Inflammatory macrophage treated with lipopolysaccharide for 1 hour (primary cell): ENCODE measurements at places on chromosomes 11 and 22.

DNA sequence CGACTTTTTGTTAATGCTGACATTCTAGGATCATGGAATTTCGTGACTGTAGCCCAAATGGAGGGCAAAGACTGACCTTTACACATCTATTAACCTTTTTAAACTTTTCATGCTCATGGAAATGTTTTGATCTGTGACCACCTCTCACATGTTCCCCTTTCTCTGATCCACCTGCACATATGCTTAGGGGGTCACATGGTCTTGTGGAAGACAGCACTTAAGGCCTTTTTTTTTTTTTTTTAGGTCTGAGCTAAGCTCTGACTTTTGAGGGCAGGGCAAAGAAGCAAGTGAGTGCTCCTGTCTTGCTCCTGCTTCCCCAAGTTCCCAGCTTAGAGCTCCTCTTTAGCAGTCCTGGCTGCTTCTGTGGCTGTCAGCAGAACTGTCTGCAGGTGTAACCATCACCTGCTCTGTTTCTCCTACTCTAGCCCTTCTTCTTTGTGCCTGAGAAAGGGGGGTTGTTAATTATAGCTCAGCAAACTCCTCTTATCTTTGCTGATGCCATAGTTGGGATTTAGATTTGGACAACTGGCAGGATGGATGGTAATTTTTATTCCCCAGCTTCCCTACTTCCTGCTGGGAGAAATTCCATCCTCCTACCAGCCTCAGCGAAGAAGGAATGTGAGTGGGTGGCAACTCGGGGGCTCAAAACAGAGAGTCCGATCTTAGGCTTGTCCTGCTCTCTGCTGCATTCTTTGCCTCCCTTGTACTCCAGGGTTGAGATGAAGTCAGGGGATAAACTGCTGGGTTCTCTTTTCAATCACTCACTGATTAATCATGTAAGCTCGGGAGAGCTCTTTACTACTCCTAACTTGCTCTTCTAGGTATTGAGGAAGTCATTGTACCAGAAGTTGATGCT is 64.4 kb downstream of the GRAMD1B start:
- no peak for DNase-seq

GRCh38 chr11:2534957-2535672 is 90.3 kb downstream of the KCNQ1 start:
- DNase-seq, result no peak

DNA sequence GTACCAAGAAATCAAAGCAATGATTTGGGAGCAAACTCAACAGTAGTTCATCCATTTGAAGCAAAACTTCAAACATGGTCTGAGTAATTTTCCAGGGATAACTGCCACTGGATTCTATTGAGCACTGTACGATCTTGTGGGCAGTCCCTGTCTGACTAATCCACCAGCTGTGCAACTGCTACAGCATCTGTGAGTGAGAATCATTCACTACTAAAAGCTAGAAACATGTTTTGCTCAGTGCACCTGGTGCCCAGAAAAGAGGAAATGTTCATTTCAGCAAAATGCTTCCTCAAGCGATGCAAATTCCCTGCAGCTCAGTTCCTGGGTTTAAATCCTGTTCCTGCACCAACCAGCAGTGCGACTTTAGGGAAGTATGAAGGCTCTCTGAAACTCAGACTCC is 1077.9 kb downstream of the DLG2 start:
- no peak for DNase-seq

- DNase-seq, result no peak
Observed at GRCh38 chr11:16780698-16781550, 42.5 kb downstream of the C11orf58 start.

DNA sequence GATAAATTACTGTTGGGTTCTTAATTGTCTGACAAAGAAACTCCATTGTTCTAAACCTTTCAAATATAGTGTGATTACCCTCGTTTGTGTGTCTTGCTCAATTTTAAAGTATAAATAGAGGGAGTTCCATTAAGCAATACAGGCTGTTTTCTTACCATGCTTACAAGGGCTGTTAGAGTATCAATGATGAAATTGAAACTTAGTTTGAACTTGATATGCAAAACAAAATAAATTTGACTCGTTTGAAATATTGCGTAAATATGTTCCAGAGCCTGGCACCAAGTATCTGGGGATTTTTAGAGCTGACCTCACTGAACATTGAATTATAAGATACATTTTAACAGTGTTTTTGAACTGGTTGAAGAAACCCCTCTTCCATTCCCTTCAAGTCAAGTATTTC is 31.7 kb downstream of the TEAD1 start:
- no peak for DNase-seq

DNA sequence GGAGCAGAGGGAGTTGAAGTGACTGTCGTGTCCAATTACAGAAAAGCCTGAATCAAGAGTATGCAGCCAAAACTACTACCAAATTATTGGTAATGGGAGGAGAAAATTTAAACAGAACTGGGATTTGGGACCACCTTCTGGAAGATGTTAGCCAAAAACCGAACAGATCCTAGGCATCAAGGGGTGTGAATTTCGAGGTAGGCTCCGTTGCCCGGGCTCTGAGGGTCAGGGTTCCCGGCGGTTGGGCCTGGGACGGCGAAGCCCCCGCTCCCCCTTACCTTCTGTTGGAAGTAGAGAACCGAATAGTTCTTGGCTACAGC is 313 bp downstream of the PRCP start:
- DNase-seq, result no peak

- no peak for DNase-seq
Observed at GRCh38 chr11:44357711-44358110, 47.8 kb upstream of the ALX4 start.

DNA sequence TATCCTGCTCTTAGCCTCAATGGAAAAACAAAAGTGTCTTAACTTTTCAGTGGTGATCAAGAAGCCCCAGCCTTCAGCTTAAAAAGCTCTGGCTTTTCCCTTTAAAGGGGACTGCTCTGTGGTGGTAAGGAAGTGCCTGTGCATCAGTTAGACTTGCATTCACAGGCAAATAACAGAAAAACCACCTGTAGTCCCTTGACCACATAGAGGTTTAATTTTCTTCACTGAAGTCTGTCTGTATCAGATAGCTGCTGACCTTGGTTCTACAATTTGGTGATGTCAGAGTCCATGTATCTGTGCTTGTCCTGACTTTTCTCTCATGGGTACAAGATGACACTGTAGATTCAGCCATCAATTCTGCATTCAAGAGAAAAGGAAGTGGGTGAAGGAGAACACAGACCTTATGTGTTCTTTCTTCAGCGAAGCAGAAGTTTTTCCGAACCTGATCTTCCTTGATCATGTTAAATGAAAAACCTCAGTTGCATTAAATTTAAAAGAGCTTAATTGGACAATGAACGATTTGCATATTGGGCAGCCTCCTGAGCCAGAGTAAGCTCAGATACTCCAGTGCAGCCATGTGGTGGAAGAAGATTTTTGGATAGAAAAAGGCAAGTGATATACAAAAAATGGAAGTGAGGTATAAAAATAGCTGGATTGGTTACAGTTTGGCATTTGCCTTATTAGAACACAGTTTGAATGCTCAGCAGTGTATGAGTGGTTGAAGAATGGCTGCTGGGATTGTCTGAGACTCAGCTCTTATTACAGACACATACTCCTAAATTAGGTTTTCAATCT is 43.2 kb upstream of the RDX start:
- no peak for DNase-seq

- no peak for DNase-seq
Observed at GRCh38 chr22:37599153-37599552, 9.5 kb upstream of the GGA1 start.
